ENCODE measurements at places on chromosomes 16 and 17.

DNA sequence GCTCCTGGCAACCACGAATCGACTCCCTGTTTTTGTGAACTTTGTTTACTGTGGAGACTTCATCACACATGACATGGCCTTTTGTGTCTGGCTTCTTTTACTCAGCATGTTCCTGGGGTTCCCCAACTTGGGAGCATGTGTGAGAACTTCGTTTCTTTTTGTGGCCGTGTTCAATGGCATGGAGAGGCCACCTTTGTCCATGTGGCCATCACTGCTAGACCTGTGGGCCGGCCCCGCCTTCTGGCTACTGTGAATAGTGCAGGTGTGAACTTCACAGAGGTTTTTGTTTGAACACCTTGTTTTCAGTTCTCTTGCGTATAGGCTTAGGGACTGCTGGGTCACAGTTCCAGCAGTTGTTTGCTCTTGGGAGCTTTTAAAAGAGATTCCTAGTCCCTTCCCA, 5.7 kb upstream of the SLC38A8 start:
- no peak for DNase-seq

DNA sequence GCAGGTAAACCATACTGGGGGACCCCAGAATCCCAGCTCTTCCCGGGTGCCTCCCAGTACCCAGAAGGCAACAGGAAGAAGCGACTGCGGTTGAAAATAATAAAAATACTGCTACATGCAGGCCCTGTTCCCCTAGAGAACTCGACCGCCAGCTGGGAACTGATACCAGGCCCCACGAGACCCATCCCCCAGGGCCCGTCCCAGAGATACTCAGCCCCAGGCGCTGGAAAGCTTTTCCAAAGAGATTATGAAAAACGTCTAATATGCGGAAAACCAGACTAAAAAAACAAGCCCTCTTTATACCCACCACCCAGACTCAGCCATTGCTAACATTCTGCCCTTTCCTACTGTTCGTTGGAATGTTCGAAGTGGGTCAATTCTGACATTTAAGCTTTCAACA, 12.9 kb upstream of the MEAK7 start:
- DNase-seq, result no peak

- DNase-seq, result no peak
Observed at GRCh38 chr17:807523-808294, 25.6 kb downstream of the MRM3 start.

DNA sequence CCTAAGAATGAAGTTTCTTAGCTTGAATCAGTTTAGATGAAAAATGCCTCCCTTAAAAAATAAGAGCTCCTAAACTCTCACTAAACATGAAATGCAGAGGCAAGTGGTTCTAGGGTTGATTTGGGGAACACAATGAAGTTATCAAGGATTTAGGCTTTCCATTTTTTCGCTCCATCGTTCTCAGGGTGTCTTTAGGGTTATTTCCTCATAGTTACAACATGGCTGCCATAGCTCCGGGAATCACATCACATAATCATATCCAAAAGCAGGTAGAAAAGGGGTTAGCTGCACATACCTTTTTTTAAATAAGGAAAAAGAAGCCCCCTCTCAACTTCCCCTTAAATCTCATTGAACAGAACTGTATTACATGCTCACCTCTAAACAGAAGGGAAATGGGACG, 21.4 kb downstream of the ZP2 start:
- DNase-seq, result no peak

GRCh38 chr17:41512546-41513167, 6.0 kb downstream of the KRT15 start:
- no peak for DNase-seq

DNA sequence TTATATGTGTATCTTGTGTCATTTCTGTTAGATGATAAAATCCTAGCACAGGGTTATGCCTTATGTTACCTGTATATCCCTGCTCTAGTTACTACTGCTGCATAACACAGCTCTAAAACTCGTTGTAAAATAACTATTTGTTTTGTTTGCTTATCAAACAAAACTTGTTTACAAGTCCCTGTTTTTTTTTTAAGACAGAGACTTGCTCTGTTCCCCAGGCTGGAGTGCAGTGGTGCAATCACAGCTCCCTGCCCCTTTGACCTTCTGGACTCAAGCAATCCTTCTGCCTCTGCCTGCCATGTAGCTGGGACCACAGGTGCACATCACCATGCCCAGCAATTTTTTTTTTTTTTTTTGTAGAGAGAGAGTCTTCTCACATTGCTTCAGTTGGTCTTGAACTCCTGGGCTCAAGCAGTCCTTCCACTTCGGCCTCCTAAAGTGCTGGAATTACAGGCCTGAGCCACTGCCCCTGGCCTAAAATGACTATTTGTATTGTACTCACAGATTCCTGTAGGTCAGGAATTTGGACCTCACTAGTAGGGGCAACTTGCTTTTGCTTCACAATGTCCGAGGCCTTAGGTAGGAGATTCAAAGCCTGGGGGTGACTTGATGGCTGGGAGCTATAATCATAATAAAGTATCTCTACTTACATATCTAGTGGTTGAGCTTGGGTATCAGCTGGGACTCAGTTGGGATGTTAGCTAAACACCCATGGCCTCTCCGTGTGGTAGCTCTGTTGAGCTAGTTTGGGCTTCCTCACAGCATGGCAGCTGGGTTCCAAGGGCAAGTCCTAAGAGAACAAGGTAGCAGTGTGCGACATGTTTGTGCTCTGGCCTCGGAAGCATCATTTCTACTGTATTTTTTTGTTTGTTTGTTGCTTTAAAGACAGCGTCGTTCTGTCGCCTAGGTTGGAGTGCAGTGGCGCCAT, 12.6 kb downstream of the DUSP14 start:
- no peak for DNase-seq

DNA sequence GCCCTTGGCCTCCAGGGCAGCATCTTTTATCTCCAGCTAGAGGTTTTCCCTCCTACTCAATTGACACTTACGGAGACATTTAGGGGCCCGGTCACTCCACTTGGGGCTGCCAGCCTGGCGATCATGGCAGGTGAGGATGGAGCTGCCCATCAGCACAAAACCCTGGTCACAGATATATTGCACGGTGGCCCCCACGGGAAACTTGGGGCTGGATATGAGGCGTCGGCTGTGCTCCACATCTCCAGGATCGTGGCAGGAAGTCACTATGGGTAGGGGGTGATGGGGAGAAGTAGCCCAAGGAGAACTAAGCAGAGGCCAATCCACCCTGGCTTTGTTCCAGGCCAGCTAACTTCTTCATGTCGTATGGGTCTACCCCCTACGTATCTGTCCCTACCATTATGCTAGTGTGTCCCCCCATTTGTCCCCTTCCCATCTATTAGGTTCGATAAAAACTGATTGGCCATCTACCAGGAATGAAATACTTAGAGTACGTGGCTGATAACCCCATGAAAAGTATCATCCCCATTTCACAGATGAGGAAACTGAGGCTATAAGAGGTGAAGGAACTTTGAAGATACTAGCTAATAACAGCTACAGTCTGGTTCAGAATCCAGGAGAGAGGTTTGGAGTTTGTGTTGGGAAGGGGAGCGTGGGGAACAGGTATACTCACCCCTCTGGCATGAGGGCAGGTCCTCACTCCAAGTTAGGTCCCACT, 6.1 kb upstream of the PHF12 start:
- DNase-seq, result no peak

DNA sequence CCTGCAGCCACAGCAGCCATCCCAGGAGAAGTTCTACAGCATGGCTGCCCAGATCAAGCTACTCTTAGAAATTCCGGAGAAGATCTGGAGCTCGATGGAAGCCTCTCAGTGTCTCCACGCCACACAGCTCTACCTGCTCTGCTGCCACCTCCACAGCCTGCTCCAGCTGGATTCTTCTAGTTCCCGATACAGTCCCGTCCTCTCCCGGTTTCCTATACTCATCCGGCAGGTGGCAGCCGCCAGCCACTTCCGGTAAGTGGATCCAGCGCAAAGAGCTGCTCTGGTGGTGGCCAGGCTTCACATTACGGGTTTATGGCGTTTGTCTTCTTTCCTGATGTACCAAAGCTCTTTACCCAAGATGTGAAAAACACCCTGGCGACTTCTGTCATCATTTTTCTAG, 3.6 kb downstream of the COG1 start:
- no peak for DNase-seq

GRCh38 chr16:48335961-48336360, 49.3 kb downstream of the SIAH1 start:
- no peak for DNase-seq

- no peak for DNase-seq
Observed at GRCh38 chr16:56825826-56826225, 39.2 kb upstream of the SLC12A3 start.

DNA sequence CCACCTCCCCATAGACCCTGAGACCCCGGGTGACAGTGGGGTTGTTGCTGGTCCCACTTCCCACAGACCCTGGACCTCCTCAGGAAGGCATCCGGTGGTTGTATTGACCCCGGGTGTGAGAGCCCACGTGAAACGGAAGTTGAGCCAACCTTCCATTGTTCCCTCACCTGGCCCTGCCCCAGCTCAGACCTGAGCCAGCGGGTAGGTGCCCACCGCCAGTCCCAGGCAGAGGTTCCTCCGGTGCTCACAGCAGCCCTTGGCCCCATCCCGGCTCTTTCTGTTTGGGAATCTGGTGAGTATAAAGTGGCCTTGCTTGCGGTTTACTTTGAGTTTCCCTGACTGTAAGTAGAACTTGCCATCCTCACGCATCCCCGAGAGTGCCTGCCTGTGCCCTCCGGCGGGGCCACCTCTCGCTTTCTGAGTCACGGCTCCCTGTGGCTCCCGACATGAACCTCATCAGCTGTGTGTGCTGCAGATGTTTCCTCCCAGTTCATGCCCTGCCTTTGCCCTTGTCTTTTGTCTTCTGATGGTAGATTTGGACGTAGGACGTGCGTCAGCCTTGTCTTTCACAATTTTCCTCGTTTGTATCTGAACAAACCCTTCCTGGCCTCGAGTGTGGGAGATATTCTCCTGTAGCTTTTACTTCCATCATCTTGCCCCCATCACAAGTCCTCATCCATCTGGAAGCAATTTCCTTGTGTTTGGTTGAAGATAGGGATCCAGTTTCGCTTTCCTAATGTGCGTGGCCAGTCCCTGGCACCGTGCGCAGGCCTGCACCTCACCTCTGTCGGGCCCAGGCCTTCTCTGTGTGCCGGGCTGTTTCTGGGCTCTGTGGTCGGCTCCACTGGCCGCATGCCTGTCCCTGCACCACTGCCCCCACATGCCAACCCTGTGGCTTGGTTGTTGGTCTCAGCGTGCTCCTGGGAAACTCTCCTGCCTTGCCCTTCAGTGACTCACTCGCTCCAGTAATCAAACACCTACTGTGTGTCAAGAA, 76.0 kb downstream of the METRNL start:
- no peak for DNase-seq

DNA sequence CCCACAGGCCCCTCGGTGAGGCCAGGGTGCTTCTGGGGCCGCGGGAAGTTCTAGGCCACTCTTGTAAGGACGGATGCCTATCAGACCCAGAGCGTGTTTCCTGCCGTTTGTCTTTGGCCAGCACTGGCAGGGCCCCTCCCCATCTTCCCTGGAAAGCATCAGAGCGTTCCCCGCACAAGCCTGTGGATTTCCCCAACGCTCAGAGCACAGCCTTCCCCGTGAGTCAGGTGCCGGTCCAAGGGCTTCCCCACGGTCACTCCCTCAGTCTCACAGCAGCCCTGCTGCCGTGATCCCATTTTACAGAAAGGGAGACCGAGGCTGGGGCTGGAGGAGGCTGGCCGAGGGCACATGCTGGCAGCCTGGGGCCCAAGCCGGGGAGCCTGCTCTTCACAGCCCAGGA, 33.7 kb downstream of the CRISPLD2 start:
- no peak for DNase-seq

- no peak for DNase-seq
Observed at GRCh38 chr16:49859125-49859811, 3.4 kb upstream of the ZNF423 start.

- DNase-seq, result no peak
Observed at GRCh38 chr16:69267633-69268032, 43.5 kb upstream of the VPS4A start.

DNA sequence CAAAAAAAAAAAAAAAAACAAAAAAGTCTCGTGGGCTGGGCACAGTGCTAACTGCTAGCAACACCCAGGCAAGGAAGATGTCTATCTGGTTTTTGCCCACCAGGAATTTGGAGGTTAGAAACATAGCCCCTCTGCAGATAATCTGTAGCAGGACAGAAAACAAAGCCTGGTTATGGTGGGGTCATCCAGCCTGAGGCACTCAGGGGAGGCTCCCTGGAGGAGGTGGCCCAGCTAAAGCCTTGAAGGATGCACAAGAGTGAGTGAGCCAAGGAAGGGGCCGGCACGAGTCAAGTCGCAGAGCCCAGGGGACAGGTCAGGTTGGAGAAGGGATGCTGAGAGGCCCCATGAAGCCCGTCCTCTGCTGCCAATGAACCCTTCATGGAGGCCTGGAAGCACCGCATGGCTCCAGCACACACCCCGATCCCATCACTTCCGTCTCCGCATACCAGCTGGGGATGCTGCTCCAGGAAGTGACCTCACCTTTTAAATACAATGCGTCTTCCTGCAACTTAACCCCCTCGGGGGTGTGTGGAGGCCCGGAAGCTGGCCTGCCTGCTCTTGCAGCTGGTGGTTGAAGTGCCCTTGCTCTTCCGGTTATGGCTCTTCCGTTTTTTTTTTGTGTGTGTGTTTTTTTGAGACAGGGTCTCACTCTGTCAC, 86.5 kb downstream of the ENGASE start:
- DNase-seq, result no peak

- DNase-seq, result no peak
Observed at GRCh38 chr16:79093554-79093967, 507.0 kb downstream of the MAF start.

DNA sequence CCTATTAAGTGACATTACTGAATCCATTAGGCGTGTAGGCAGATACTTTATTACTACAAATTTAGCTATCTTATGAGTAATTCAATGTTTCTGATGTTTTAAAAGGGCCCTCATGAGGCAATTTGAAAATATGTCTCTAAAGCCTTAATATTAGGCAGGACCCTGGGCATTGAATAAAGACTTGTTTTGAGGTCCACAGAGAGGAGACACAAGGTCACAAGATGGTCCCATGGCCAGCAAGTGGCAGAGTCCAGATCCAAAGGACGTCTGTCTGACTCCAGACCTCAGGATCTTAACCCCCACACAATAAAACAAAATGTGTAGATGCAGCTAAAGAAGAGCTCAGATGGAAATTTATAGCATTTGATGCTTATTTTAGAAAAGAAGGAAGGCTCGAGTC, 31.9 kb upstream of the HEATR6 start:
- DNase-seq, result no peak

DNA sequence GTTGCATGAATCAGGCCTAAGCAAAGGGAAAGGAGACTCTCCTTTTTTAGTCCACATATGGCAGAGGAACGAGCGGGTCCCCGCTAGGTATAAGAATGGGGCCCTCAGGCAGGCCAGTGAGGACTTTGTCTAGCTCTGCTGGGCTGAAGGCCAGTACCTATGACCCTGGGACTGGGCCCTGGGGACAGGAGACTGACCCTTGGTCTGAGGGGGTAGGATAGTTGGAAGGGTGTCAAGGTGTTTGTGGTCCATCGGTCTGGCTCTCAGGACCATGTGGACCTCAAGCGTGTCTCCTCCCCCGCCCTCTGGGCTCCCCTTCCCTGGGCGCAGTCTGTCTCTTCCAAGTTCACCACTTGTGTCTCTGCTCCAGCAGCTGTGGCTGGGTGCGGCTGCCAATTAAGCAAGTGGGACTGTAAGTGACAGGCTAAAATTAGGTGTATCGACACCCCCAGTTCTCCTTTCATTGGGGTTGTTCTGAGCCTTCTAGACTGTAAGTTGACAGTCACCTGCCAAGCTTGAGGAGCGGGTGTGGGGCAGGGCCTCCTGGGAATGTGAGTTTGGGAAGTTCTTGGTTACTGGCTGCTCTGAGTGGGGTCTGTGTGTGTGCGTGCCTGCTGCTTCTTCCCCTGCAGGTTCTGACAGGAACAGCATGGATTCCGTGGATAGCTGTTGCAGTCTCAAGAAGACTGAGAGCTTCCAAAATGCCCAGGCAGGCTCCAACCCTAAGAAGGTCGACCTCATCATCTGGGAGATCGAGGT, 24.5 kb downstream of the AKAP1 start:
- no peak for DNase-seq

- no peak for DNase-seq
Observed at GRCh38 chr17:74873874-74874614, 1.2 kb upstream of the FDXR start.

Measured in activated T-helper 1 cell treated with anti-CD3 and anti-CD28 coated beads, Interleukin-2, amount 50 U/mL, for 16 hours (primary cell).